Stimulated activated naive CD8-positive, alpha-beta T cell treated with anti-CD3 and anti-CD28 coated beads, Interleukin-15, Interleukin-2, amounts not matched to agents 100 U/mL and 50 U/mL, for 24 hours (primary cell): ENCODE measurements at places on chromosomes 13 and 19.
A peak's percentile ranks its signal among the peaks of the same experiment; 100 is the strongest.

DNA sequence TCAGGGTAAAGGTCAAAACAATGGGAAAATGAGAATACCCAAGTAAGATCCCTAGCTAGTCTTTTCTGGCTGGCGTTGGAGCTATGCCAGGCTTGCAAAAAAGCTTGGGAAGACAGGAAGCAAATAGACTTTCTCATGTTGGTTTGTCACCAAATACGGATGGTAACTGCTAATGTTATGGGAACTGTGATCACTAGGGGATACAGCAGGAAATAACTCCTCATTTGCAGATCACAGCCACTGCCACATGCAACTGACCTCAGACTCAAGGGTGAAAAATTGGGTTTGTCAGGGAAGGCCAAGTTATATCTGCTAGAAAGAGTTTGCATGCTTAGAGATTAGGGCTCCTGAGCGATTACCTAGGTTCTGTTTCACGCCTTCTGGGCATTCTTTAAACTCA, 162.9 kb downstream of the NHLRC3 start:
- DNase-seq: no peak

- no peak for DNase-seq
These were observed 257.5 kb upstream of the STARD13 start for GRCh38 chr13:33543089-33543459.

DNA sequence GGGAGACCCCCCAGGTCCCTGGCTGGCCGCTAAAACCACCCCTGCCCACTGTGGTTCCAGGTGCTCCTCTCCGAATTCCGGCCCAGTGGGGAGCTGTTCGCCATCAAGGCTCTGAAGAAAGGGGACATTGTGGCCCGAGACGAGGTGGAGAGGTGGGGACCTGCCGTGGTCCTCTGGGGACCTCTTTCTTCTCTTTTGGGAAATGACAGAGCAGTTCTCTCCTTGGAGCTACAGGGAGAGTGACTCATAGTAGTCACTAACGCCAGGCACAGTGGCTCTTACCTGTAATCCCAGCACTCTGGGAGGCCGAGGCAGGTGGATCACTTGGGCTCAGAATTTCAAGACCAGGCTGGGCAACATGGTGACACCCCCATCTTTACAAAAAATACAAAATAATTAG, 7.3 kb downstream of the PTGER1 start:
- no peak for DNase-seq

DNA sequence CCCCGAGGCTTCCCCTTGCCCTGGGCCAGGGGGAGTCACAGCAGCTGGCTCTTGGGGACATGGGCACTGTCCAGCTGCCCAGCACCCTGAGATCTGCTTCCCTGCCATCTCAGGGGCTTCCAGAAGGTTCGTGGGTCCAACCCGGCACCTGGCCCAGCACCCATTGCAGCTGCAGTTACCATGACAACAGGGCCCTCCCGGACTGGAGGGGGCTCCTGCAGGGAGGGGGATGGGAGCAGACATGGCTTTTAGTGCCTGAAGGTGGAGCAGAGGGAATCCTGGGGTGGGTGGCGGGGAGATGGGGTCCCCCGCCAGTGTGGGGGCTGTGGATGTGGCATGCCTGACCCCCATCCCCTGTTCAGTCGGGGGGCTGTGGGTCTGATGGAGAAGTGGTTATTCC, 14.7 kb downstream of the PIN1 start:
- DNase-seq: no peak

- no peak for DNase-seq
These were observed 58.1 kb downstream of the EDNRB start for GRCh38 chr13:77860507-77860981.

- no peak for DNase-seq
These were observed 35.0 kb downstream of the B3GLCT start for GRCh38 chr13:31234729-31235128.

DNA sequence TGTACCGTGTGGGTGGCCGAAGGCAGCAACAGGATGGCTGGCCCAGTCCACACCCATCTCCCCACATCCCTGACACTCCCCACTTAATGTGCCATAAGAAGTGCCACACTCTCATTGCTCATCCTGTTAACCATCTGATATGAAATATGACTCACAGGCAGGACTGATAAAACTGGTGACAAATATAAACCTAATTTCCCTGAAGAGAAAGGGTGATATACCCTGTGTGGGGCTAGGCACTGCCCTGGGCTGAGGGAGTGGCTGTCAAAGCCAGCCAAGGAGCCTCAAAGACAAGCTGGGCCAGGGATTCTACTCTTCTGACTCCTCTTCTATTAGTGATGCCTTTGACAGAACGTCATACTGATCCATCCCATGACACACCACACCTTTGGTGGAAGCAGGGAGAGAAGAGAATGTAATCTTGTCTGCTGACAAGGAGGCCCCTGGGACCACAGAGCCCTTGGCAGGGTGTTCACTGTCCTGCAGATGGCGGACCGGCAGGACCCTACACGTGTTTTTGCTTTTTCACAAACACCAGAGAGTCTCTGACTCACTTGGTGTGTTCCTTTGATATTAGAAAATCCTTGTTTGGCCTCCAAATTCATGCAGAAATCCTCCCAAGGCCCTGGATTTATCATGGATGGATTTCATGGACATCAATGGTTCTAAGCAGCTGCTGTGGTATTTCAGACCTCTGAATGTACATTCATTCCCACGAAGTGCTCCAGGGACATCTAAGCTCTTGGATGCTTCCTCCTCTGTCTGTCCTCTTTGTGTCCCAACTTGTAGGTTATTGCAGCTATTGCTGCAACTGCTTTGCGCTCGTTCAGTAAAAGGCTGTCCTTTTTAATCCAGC, 98.0 kb upstream of the WASF3 start:
- no peak for DNase-seq

- DNase-seq: no peak
These were observed 15.3 kb downstream of the GADD45B start for GRCh38 chr19:2491130-2491801.

DNA sequence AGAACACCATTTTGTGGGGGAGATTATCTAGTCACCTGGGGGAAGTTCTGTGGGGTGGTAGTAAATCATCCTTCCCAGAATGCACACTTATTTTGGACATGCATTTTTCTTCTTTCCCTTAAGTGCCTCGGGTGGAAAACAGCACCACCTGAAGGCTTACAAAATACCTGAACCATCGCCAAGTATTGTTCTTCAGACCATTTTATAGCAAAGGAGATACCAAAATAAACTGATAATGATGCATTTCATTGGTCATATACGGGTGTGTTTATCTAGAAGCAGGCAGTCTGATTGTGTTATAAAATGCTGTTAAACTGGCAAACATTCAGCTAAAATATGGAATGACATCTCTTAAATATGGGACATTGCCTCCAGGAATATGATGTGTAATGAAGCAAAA, 1034.7 kb downstream of the SLITRK1 start:
- no peak for DNase-seq

DNA sequence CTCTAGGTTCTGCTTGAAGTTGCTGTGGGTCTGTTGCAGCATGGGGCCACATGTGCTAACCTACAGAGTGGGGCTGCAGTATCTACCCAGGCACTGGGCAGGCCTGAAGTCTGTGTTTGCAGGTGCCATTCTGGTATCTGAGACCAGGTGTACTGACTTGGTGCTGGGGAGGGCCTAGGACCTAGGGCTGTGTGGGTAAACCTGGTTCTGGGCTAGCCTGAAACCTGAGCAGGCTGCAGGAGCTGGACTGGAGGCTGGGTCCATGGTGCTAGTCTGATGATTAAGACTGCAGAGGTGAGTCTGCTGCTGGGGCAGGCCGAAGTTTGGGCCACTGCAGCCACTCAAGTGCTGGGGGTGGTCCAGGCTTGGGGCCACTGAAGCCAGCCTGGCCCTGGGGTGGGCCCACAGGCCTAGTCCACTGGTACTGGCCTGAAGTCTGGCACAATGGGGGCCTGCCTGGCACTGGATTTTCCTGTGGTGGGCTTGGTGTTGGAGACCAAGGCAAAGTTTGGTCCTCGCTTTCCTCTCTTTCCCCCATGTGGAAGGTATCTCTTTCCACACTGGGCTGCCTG, 310.6 kb downstream of the NDFIP2 start:
- no peak for DNase-seq

DNA sequence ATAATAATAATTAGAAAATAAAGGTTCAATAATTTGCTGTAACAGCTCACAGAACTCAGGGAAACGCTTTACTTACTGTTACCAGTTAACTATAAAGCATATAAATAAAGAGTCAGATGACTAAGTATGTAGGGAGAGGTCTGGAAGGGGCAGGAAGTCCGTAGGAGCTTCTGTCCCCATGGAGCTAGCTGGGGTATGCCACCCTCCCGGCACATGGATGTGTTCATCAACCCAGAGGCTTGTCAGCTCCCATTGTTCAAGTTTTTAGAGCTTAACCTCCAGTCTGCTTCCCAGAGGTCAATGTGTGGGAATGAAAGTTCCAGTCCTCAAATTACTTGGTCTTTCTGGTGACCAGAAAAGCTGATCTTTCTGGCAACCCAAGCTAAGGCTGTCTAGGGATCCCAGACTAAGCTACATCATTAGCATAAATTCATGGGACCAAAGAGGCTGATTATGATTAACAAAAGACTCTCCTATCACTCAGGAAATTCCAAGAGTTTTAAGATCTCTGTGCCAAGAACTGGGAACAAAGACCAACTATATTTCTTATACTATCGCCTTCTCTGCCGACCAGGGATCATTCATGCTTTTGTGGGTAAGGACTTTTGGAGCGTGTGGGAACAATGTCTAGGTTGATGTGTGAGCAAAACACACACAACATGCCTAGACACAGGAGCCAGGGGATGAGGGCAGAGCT, 31.7 kb upstream of the ZNF507 start:
- DNase-seq: no peak

- peak; percentile 82 for DNase-seq
These were observed 7.6 kb downstream of the CAPN12 start for GRCh38 chr19:38736413-38737280.

- DNase-seq: no peak
These were observed 604 bp downstream of the THSD1 start for GRCh38 chr13:52405369-52405766.

DNA sequence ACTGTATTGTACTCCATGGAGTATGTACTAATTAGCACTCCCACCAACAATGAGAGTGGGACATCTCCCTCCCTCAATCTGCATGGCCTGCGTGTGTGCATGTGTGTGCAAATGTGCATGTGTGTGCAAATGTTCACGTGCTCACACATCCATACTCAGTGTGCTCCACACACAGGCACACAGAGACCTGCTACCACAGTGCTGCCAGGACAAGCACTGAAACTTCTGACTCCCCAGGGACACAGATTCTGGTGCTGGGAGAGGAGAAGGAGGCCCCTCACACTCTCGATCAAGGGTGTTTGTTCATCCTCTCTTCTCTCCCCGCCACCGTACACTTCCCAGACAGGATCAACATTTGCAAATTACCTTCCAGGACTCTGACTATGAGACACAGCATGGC, 37.8 kb upstream of the ZNF507 start:
- DNase-seq: no peak

GRCh38 chr13:25739376-25739775, 312.4 kb downstream of the SHISA2 start:
- no peak for DNase-seq

- DNase-seq: peak; percentile 64
These were observed 147.9 kb downstream of the KATNAL1 start for GRCh38 chr13:30159446-30159839.

GRCh38 chr13:109496216-109496615, 290.2 kb downstream of the IRS2 start:
- no peak for DNase-seq

GRCh38 chr19:43362179-43362578, 8.7 kb downstream of the CD177 start:
- DNase-seq: no peak

DNA sequence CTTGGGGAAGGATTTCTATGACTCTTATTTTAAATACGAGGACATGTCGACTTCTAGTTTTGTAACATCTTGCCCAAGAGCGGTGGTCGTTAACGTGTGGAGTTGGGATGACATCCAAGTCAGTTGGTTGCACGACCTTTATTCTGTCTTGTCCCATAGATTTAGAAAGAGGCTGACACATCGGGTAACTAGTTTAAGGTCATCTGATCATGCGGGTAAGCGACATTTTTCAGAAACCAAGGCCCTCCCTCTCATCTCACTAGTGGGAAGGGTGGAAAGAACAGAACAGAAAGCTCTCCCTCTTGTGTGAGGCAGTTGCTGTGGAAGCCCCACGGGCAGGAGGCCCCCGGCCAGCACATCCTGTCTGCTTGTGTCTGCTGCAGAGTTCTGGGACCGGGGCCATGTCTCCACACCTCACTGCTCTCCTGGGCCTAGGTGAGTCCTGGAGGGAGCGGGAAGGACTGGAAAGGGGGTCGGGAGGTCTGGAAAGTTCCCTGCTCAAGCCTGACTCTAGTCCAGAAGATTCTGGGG, at the start of gene LAIR2:
LAIR2 (plus strand) TSS at position 314 of the 531 bp plus-strand sequence; CDS start at position 402, 88 bp downstream.
- no peak for DNase-seq

DNA sequence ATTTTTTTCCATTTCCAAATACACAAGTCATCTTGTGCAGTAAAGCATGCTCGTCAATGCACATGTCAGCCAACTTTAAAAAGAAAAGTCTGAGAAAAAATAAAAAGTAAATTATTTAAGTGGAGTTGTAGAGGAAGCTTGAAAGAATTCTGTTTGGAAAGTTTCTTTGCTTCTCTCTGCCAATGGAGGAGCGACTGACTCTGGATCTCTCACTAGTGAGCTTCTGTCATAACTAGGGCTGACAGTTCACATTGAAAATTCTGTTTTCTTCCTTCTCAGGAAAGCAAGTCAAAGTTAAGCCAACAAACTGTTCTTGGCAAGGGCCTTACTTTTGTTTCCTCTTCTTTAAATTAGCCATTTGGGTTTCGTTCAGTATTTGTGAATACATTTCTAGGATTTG, 298.2 kb downstream of the POU4F1 start:
- DNase-seq: no peak

- no peak for DNase-seq
These were observed 703 bp upstream of the TPM4 start for GRCh38 chr19:16075430-16076153.

DNA sequence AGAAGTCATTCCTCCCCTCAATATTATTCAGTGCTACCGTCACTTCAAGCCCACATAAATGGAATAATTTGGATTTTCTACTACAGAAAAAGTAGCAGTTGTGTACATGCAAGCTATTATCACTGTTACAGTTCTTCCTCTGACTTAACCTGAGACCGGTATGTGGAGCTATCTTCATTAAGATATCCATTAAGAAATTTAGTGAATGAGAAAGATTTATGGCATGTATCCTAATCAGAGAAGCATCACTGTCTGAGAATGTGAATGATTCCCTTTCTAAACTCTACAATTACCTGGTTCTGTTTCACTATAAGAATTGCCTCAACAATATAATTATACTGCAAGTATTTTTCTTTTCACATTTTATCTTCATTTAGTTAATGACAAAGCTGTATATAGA, 278.7 kb downstream of the KLF5 start:
- no peak for DNase-seq

- DNase-seq: peak; percentile 85
These were observed 16.6 kb downstream of the SIGLEC8 start for GRCh38 chr19:51441410-51442390.
